ENCODE measurements at places on chromosomes 16 and 17.

DNA sequence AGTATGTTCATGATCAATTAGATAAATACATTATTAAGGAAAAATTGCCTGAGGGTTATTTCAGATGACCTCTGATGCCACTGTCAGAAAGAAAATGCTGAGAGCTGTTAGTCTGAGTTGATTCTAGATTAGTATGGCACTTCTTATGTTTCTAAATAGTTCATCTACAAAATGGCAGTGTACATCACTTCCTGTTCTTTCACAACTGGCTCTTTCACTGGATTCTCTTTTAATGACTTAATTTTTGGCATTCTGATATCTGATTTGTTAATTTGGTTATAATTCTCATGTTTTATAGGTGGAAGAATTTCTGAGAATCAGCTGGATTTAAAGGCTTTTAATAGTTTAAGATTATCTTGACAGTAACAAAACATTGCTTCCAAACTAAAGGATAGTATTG is 3.3 kb downstream of the TAOK1 start:
- ATAC-seq, result no peak

DNA sequence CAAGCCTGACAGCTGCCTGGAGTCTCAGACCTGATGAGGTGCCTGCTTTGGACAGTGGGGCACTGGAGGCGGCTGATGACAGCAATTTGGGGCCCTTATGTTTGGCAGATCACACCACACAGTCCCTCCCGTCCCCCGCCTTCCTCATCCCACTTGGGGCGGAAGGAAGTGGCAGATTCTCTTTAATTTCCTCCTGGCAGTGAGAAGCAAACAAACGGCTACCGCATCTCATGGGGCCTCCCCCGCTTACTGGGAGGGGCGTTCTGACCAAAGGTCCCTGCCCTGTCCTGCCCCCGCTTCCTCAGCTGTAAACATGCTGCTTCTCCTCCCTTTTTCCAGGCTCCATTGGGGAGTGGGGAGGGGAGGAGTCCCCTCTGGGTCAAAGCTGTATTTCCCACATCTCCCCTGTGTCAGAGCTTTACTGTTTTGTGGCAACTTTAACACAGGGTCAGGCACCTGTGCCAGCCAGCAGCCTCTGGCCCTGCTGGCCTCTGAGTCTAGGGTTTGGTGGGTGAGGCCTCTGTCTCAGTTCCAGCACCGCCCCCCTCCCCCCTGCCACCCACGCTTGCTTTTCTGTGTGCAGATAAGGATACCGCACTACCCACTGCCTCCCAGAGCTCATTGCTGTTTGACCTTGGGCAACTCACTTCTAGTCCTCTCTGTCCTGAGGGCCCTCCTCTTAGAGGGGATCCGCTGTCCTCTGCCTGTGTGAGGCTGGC is 5.4 kb upstream of the NFATC3 start:
- ATAC-seq, result peak; percentile 53

GRCh38 chr17:50550661-50551432 is 3.9 kb downstream of the SPATA20 start:
- ATAC-seq, result no peak

GRCh38 chr17:37743612-37743874 is 1.3 kb downstream of the HNF1B start:
- ATAC-seq, result peak; percentile 17

GRCh38 chr17:51261024-51261963 is 948 bp downstream of the UTP18 start:
- no peak for ATAC-seq

- no peak for ATAC-seq
Measured at GRCh38 chr17:81020767-81021497, 14.0 kb upstream of the BAIAP2 start.

GRCh38 chr17:253091-253846 is 71.8 kb upstream of the DOC2B start:
- ATAC-seq, result no peak

GRCh38 chr16:73420676-73421075 is 372.7 kb upstream of the ZFHX3 start:
- no peak for ATAC-seq

- no peak for ATAC-seq
Measured at GRCh38 chr16:73793871-73794437, 502.7 kb upstream of the PSMD7 start.

- ATAC-seq, result no peak
Measured at GRCh38 chr16:60404401-60404800, 1631.8 kb downstream of the CDH8 start.

DNA sequence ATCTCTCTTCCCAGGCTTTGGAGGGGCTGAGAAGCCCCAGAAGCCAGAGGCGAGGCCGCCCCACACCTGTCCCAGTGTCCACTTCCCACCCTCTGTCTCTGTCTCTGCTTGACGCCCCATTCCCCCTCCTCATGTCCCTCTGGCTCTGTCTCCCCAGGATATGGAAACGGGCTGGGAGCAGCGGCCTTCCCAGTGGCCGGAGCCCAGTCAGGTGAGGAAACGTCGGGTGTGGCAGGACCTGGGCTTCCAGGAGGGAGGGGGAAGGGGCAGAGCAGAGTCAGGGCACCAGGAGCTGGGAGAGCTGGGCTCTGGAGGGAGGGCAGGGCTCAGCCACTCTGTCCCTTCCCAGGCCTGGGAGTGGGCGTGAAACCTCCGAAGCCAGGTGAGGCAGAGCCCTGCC is 10.6 kb upstream of the PKMYT1 start:
- no peak for ATAC-seq

GRCh38 chr16:22297871-22298733 is 893 bp downstream of the POLR3E start:
- ATAC-seq, result peak; percentile 61

DNA sequence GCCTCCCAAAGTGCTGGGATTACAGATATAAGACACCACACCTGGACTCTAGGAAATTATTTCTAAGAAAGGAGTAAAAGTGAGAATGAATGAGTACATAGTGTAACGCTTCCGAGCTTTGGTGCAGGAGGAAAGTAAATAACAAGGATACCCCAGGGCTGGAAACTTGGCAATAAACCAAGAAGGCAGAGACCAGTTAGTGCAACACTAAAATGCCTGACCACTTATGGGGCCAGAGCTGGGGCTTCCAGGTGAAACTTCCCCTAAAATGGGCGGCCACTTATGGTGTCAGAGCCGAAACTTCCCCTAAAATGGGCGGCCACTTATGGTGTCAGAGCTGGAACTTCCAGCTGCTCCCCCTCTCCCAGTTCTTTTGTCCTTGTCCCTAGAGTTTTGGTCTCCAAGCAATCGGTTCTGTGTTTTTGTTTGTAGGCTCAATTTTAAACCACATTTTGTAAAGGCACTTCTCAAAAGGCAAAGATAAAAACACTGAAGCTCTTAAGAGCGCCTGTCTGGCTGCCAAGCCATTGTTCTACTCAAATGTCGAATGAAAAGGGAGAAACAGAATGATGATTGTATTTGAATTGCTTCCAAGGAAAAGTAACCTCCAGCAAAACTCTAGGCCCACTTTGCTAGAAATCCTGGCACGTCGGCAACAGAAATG is 63.9 kb downstream of the NXN start:
- no peak for ATAC-seq

DNA sequence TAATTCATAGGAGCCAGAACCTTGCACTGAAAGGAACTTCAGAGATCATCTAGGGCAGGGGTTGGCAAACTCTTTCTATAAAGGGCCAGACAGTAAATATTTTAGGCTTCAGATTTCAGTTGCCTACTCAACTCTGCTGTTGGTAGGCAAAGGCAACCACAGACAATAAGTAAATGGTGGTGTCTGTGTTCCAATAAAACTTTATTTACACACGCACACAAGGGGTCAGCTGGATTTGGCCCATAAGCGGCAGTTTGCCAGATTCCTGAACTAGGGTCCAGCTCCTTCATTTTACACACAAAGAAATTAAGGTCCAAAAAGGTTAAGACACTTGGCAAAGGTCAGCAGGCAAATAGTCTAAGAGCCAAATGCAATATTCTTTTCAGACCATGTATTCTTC is 107.3 kb downstream of the SPAG9 start:
- ATAC-seq, result no peak

- ATAC-seq, result no peak
Measured at GRCh38 chr17:4073983-4074830, 68.6 kb downstream of the ZZEF1 start.

GRCh38 chr17:81500047-81500446 is 12.6 kb downstream of the ACTG1 start:
- ATAC-seq, result no peak

- ATAC-seq, result no peak
Measured at GRCh38 chr17:59010026-59010425, 96.7 kb downstream of the TRIM37 start.

DNA sequence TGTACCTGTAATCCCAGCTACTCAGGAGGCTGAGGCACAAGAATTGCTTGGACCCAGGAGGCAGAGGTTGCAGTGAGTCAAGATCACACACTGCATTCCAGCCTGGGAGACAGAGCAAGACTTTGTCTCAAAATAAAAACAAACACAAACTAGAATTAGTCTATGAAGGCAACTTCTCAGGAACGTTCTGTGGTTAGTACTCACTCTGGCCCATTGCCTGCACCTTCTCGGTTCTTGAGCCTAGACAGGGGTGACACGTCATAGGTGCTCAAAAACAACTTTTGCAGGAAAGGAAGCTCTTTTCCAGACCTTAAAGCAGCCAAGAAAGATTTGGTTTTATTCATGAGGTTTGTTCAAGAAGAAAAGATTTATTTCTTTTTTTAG is 22.3 kb upstream of the CNOT1 start:
- no peak for ATAC-seq

- ATAC-seq, result no peak
Measured at GRCh38 chr17:14737984-14738651, 437.2 kb downstream of the HS3ST3B1 start.

DNA sequence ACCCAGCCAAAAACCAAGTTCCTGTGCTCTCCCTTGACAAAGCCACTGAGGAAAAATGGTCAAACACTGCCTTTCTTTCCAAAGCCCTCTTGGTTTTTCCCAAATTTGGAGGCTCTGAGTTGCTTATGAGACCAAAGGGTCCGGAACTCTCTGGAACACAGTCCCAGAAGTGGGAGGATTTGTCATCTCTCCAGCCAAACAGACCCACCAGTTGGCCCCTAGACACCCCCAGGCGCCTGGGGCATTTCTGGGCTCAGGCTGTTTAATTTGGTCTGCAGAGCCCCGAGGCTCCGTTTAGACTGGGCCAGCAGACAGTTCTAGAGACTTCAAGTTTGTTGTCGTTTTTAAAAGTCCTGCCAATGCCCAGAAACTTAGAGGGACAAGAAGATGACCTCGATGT is 239.1 kb downstream of the SEC14L1 start:
- no peak for ATAC-seq

GRCh38 chr16:51172368-51172767 is 21.3 kb upstream of the SALL1 start:
- no peak for ATAC-seq

- no peak for ATAC-seq
Measured at GRCh38 chr17:67496286-67496685, 119.2 kb downstream of the PITPNC1 start.

DNA sequence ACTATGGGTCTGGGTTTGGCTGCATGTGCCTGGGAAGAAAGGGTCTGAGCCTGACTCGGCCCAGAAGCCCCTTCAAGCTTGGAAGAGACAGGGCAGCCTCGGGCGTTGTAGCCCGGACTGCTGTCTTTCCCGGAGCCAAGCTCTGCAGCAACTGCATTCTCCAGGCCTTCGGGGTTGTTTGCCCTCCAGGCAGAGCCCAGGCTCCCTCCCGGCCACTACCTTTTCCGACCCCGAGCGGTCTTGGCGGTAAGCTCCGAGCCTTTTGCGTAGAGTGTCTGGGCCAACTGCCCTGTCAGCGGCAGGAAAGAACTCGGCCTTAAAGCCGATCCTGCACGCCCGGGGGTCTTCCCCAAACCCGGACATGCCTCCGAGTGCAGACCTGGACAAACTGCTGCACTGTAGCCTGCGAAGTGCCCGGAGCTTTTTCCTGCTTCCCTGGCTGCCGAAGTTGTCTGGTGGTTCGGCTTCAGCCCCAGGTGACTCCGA is 1.3 kb downstream of the LHX1 start:
- no peak for ATAC-seq
